HCEC 1CT (cell line): ENCODE measurements at places on chromosomes 12 and 14.

GRCh38 chr14:100030452-100031153 lies 34.6 kb upstream of the EVL start:
- DNase-seq, result peak; percentile 89

GRCh38 chr12:92010853-92011701 lies 134.6 kb downstream of the BTG1 start:
- DNase-seq, result no peak

- no peak for DNase-seq
Measured at GRCh38 chr14:80049055-80049454, 162.2 kb downstream of the DIO2 start.

- no peak for DNase-seq
Measured at GRCh38 chr14:69346710-69347109, 51.4 kb downstream of the ERH start.

- DNase-seq, result no peak
Measured at GRCh38 chr12:34348836-34349672, 326.8 kb downstream of the ALG10 start.

DNA sequence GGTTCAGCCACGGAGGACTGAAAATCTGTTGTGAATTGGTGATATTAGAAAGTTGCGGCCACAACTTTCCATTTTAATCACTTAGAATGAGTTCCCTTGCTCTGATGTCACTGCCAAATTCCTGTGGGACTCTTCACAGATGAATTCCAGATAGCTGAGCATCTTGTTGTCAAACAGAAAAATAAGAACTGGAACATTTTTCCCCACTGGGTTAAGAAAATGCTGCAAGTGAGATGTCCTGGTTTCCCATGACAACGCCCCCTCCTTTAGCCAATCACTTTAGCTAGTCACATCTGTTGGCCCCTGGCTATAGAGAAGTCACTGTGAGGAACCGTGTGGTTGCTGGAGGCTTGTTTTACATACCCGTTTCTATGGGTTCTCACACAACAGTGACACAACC lies 135.9 kb downstream of the KTN1 start:
- DNase-seq, result peak; percentile 74

- DNase-seq, result peak; percentile 46
Measured at GRCh38 chr14:80523518-80524117, 312.3 kb upstream of the DIO2 start.

DNA sequence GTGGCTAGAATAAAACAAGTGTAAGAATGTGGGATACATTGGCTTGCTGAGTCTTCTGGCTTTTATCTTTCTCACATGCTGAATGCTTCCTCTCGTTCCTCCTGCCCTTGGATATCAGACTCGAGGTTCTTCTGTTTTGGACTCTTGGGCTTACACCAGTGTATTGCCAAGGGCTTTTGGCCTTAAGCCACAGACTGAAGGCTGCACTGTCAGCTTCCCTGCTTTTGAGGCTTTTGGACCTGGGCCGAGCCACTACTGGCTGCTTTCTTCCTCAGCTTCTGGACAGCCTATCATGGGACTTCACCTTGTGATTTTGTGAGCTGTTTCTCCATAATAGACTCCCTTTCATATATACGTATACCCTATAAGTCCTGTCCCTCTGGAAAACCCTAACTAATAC lies 300.9 kb upstream of the STXBP6 start:
- DNase-seq, result no peak

GRCh38 chr12:153080-153746 lies 60.7 kb downstream of the SLC6A12 start:
- DNase-seq, result peak; percentile 61

- DNase-seq, result no peak
Measured at GRCh38 chr14:99050309-99050708, 221.7 kb downstream of the BCL11B start.

DNA sequence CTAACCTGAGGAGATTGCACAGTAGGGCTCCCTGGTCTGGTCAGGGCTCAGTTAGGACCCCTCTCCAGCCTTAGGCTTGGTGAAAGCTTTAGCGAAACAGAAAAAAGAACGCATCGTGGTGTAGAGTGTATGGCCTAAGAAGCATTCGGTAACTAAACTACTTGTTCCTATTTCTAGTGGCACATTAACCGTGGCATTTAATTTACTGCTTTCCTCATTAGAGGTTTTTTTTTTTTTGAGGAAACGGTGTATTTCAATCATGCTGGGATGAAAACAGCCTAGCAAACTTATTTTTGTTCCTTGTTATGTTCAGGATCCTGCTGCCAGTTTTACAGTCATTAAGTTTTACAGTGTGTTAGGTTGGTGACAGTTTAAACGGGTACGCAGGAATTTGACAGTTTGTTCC lies 518 bp upstream of the OSBPL8 start:
- no peak for DNase-seq

DNA sequence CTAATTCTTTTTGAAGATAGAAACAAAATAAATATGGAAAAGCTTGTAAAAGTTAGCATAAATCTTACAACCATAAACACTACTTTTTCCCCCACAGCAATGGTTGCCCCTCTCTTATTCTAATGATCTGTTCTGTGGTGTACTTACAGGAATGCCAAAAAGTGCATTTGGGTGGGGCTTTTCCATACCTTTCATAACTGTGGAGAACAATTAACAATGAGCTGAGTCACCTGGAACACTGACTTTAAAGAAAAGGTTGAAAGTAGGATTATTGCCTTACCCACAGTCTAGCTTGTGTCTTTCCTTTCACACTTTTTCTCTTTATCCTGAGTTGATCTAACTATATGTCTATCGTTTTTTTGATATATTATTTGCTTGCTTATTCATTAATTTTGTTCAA lies 86.9 kb downstream of the TPH2 start:
- DNase-seq, result no peak

DNA sequence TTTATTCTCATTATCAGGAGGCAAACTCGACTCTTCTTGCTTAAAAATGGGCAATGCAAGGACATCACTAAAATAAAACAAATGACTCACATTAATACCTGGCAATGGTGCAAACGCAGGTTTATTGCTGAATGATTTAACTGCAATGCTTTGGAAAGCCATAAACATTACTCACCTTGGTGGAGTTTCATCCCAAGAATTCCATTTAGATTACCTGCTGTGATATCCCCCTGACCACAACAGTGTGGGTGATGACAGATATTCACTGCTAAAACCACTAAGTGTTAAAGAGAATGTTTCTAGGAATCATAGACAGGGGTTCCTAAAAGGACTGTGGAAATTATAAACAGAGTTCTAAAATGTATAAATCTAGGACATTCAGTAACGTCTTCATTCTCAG lies 35.3 kb upstream of the CSRNP2 start:
- DNase-seq, result peak; percentile 32

DNA sequence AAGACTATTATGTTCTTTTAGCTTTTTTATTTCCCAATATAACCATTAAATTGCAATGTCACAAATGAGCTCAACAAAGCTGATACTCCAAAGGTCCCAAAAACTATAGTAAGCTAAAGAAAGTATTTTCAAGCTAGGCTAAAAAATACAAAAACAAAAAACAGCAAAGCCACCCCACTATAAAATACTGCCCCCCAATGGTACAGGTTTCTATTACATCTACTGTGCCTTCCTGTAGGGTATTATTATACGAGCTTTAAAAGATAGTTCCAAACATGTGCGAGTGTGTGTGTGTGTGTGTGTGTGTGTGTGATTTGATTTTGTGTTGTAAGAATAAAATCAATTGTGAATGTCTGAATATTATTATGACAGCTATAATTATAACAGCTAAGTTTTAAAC lies 1.1 kb downstream of the IFNG start:
- DNase-seq, result no peak

DNA sequence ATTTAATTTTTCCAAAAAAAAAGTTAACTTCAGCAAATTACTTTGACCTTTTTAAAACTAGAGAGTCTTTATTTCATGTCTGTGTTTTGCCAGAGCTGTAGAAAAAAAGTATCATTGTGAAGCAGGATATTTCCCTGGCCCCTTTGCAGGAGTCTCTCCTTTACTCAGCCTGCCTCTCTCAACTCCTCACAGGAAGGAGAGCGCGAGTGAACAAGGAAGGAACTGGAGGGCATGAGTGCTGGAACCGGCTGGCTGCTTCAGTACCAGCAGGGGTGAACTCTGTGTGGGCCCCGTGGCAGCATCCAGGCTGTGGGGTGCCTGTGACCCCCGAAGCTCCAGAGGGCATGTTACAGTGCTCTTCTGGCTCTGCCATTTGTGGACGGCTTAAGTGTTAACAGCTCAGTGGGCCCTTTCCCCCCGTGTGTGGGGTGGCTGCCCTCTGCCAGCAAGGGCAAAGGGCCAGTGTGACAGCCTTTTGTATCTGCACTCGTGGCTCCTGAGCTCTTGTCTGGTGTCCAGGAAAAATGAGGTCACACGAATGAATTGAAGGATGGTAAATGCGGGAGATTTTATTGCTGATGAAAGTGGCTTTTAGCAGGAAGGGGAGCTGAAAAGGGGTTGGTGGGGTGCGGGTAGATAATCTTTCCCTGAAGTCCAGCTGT lies 76.6 kb upstream of the KCNH3 start:
- DNase-seq, result no peak

DNA sequence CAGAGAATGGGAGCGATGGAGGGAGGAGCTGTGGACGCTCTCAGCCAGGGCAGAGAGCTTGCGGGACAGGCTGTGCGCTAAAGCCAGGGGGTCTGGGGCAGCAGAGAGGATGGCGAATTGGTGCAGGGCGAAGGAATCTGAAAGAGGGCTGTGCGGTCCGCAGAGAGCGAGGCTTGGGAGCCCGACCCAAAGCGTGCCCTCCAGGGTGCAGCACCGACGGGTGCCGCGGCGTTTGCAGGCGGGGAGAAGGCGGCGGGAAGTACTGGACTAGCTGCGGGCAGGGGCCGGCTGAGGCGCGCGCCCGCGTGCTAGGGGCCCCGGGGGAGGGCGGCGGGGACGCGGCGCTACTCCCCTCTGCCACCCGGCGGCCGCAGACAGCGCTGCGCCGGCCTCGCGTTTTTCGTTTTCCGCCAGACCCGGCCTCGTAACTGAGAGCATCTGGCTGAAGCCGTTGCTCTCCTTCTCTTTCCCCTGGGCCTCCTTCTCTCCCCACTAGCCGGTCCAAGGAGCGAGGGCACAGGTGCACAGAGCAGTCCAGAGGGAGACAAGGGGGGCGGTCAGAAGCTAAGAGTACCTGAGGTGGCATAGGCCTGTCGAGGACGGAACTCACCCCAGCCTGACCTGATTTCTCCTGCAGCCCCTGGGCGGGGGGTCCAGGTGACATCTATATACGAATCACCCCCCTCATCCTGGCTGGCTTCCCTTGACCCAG lies 24.9 kb downstream of the SLC6A12 start:
- peak; percentile 19 for DNase-seq

DNA sequence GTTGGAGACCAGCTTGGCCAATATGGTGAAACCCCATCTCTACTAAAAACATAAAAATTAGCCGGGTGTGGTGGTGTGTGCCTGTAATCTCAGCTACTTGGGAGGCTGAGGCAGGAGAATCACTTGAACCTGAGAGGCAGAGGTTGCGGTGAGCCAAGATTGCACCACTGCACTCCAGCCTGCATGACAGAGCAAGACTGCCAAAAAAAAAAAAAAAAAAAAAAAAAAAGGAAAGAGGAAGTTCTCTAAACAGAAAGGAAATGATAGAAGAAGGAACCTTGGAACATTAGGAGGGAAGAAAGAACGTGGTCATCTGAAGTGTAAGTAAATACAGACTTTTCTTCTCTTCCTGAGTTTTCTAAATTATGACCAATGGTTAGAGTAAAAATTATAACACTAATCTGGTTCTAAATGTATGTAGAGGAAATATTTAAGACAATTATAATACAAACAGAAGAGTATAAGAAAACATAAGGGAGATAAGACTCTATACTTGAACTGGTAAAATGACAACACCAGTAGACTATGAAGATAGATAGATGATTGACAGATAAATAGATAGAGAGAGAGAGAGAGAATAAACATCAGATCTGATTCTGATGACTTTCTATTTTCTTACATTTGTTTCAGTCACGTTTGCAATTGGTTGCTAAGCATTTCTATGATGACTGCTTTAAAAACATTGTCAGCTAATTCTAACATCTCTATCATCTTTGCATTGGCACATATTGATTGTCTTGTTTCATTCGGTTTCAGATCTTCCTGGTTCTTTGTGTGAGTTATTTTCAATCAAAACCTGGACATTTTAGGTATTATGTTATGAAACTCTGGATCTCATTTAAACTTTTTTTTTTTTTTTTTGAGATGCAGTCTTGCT lies 12.9 kb upstream of the CORO1C start:
- DNase-seq, result no peak

GRCh38 chr14:27387463-27387862 lies 789.6 kb upstream of the NOVA1 start:
- peak; percentile 39 for DNase-seq

GRCh38 chr12:56315249-56315621 lies 553 bp downstream of the CNPY2 start:
- no peak for DNase-seq

GRCh38 chr12:71061451-71061850 lies 96.3 kb downstream of the TSPAN8 start:
- no peak for DNase-seq

- no peak for DNase-seq
Measured at GRCh38 chr12:72141381-72141780, 130.8 kb upstream of the TRHDE start.

GRCh38 chr12:95205016-95205624 lies 12.1 kb downstream of the FGD6 start:
- DNase-seq, result no peak
